ENCODE measurements at places on chromosomes 5 and 9.

GRCh38 chr5:145588558-145588957 is 246.6 kb downstream of the PRELID2 start:
- no peak for DNase-seq

DNA sequence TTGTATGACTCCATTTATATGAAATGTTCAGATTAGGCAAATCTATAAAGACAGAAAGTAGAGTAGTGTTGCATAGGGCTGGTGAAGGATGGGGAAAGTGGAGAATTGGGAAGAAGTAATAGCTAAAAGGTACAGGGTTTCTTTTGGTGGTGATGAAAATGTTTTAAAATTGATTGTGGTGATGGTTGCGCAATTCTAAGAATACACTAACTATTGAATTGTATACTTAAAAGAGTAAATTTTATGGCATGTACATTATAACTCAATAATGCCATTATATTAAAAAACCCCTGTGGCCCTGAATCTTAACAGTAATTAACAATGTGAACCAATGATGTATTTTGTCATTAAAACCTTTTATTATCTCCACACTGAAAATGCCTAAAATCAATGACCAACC is 20.4 kb upstream of the DMAC1 start:
- no peak for DNase-seq

GRCh38 chr9:103319979-103320378 is 324.8 kb downstream of the CYLC2 start:
- no peak for DNase-seq

- DNase-seq = peak; percentile 77
Measured at GRCh38 chr5:1140171-1140817, 28.4 kb upstream of the SLC12A7 start.

DNA sequence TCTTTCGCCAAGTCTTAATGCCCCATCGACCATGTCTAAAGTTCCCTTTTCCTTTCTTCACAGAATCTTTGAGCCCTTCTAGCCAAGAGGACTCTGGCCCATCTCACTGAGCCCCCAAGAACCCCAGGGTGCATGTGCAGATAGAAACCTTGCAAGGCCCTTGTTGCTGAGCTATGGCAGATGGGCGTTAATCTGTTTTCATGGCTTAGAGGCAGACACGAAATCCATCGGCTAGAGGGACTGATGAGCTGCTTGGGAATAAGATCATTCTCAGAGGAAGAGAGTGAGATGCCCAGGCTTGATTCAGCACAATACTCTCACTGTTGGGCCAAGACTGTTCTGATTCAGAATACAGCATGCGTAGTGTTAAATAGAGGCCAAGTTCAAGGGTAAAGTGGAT is 262.5 kb upstream of the C9orf72 start:
- DNase-seq = no peak

GRCh38 chr5:52998552-52999313 is 9.6 kb downstream of the ITGA2 start:
- no peak for DNase-seq

GRCh38 chr5:14932902-14933469 is 61.4 kb upstream of the ANKH start:
- DNase-seq = no peak

DNA sequence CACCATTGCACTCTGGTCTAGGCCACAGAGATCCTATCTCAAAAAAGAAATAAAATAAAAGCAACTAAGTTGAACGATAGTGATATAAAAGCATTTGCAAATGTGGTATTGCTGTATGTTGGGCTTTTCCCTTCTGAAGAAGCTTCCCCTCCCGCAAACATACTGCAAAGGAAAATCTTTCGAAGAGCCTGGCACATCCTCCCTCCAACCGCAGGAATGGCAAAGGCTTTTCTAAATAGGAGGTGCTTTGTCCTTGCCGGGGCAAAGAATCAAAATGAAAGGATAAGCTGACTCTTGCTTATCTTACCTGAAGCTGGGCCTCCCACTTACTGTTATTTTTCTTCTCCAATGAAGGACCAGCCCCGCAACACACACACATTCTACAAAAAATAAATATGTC is 45.8 kb downstream of the SERINC5 start:
- DNase-seq = no peak

- no peak for DNase-seq
Measured at GRCh38 chr5:69230181-69230580, 4.5 kb upstream of the CDK7 start.
